ENCODE measurements at places on chromosomes 12 and 14.

DNA sequence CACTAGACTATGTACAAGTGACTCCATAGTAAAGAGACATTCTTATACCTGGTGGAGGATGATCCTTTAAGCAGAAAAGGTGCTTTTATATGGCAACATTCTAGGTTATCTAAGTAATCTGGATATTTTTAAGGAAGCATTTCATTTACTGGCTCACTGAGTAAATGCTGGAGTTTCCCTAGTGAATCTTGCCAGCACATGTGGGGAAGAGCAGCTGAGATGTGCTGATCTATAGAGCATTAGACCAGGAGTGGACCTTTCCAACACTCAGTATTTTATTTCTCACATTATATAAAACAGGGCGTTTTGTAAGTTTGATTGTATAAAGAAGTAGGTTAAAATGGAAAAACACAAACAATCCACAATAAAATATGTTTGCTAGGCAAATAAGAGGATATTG is 478.5 kb downstream of the ATP23 start:
- DNase-seq = no peak

GRCh38 chr12:91493308-91493707 is 310.7 kb upstream of the DCN start:
- DNase-seq = no peak

GRCh38 chr14:35390577-35391387 is 13.8 kb downstream of the NFKBIA start:
- no peak for DNase-seq

- no peak for DNase-seq
Measured at GRCh38 chr12:124233041-124233796, 61.7 kb upstream of the RFLNA start.

GRCh38 chr14:37198273-37198598 is 499 bp downstream of the MIPOL1 start:
- DNase-seq = no peak

DNA sequence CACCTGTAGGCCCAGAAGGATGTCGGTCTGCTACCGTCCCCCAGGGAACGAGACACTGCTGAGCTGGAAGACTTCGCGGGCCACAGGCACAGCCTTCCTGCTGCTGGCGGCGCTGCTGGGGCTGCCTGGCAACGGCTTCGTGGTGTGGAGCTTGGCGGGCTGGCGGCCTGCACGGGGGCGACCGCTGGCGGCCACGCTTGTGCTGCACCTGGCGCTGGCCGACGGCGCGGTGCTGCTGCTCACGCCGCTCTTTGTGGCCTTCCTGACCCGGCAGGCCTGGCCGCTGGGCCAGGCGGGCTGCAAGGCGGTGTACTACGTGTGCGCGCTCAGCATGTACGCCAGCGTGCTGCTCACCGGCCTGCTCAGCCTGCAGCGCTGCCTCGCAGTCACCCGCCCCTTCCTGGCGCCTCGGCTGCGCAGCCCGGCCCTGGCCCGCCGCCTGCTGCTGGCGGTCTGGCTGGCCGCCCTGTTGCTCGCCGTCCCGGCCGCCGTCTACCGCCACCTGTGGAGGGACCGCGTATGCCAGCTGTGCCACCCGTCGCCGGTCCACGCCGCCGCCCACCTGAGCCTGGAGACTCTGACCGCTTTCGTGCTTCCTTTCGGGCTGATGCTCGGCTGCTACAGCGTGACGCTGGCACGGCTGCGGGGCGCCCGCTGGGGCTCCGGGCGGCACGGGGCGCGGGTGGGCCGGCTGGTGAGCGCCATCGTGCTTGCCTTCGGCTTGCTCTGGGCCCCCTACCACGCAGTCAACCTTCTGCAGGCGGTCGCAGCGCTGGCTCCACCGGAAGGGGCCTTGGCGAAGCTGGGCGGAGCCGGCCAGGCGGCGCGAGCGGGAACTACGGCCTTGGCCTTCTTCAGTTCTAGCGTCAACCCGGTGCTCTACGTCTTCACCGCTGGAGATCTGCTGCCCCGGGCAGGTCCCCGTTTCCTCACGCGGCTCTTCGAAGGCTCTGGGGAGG is at the start of gene LTB4R:
Gene LTB4R, plus strand, starts transcription at position 857 of the 959 bp plus-strand sequence. CDS start 4,150 bp downstream, outside the sequence.
- DNase-seq = peak; percentile 65

- DNase-seq = no peak
Measured at GRCh38 chr12:87848248-87848868, 180.8 kb downstream of the C12orf50 start.

GRCh38 chr12:14885718-14886221 is at the start of gene MGP:
MGP (minus strand) TSS chr12:14885854; CDS start chr12:14885791, 63 bp downstream.
- no peak for DNase-seq

DNA sequence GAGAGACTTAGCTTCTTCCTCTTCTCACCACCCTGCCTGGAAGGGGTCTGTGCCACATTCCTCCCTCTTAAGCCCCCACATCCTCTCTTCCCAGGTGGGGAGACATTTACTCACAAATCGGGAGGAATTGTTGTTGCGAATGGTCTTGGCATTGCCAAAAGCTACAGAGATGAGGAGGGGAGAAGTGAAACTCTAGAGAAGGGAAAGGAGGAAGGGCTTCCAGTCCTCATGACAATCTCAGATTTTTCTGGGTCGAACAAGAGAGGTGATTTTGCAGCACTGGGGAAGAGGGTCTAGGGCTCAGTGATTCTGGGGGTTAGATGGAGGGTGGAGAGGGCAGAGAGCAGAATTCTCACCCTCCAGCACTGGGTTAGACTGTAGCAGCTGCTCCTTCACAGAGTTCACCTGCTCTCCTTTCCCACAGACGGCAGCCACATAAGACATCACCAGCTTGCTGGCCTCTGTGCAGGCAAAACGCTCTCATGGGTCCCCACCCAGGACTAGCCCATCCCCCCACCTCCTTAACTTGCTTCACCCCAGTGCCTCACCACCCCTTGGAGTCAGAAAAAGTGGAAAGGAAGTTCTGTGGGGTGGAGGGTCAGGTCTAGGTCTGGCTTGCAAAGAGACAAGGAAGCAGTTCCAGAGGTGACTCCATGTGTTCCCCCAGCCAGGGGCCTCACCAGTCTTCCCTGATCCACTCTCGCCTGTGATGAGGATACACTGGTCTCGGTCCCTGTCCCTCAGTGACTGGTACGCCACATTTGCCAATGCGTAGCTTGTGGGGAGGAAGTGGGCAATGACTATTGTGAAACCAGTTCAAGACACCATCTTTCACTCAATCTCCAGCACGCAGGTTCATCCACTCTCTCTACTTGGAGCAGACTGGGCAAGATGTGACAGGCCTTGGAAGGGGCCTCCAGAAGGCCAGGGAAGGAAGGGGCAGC is 2.7 kb downstream of the MYO1A start:
- DNase-seq = peak; percentile 11

Data from activated CD4-positive, alpha-beta T cell treated with anti-CD3 and anti-CD28 coated beads, Interleukin-2, amount 50 U/mL, for 1 hour (primary cell).